ENCODE measurements at places on chromosomes 12 and 14.

GRCh38 chr12:7101047-7101693, 7.8 kb downstream of the C1RL start:
- DNase-seq = no peak

GRCh38 chr12:105109465-105110212, 2.1 kb downstream of the WASHC4 start:
- no peak for DNase-seq

DNA sequence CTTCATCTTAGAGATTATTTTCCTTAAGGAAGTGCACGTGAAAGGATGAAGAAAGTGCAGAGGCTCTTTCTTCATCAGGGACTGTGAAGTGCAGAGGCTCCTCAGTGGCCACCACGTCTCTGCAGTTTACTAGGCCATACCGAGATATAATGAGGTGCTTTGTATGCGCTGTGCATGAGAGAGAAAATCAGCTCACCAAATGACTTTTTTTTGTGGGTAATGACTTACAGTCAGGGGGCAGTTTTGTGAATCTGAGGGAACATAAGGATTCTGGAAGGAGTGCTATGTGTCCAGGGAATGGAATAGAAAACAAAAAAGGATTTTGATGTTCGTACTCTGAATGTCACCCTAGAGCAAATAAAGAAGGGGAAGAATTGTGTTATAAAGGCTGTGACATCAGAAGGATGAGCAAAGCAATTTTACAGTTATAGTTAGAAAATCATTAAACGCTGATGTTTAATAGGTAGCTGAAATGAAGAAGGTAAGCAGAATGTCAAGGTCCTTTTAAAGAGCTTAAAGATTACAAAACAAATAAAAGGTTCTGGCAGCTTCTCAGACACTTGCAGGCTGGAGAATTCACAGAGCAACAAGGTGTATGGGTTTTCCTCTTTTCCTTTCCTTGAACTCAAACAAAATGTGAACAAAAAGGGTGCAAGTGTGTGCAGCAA, 247.5 kb upstream of the NOVA1 start:
- no peak for DNase-seq

DNA sequence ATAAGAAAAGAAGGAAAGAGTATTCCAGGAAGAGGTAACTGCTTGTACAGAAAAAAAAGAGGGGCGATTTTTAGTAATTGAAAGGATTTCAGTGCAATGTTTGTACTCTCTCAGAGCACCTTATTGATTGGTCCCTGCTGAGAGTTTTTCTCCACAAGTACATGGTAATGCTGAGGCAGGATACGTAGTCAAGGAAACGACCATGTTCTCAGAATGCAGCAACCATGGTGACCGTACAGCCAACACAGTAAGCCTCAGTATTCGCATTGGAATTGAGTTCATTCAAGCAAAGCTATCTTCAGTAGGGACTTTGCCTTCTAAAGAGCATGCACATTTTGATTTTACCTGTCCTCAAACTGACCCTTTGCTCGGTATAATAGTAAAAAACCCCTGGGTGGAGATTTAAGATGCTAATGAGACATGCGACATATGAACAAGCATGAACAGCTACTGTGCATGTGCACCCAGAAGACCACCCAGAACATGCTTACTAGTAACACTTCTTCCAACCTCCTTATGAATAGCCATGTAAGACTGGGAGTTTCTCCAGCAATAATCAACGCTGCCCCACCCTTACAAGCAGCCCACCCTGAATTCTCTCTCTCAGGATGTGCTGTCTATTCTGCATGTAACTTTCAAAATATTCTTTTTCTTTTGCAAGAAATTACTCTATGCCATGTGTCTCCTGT, 6.2 kb upstream of the SLC41A2 start:
- no peak for DNase-seq

- peak; percentile 18 for DNase-seq
Measured at GRCh38 chr12:55899082-55899481, 28.6 kb downstream of the PYM1 start.

GRCh38 chr14:104549536-104550339, 29.8 kb upstream of the C14orf180 start:
- no peak for DNase-seq

GRCh38 chr14:35277179-35277578, 15.0 kb upstream of the PSMA6 start:
- no peak for DNase-seq

GRCh38 chr14:23577004-23577681, 1.4 kb downstream of the JPH4 start:
- no peak for DNase-seq

GRCh38 chr12:90152897-90153624, 444.4 kb upstream of the ATP2B1 start:
- DNase-seq = no peak

DNA sequence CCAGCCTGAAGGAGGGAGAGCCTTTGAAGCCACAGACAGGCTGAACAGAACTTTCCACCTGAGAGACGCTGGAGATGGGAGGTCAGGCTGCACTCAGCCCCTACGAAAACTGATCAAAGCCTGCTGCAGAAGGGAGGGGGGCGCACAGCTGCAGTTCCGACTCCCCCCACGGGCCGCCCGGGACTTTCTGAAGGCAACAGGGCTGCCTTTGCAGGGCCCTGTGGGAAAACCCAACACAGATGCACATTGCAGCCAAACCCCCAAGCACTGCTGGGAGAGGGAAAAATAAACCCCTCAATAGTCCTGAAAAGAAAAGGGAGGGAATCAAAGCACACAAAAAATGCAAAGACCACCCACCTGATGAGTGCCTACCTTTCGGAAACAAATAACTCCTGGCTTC, 290.6 kb downstream of the ZFP36L1 start:
- no peak for DNase-seq

- DNase-seq = no peak
Measured at GRCh38 chr12:56188131-56188777, 1.0 kb downstream of the SMARCC2 start.

DNA sequence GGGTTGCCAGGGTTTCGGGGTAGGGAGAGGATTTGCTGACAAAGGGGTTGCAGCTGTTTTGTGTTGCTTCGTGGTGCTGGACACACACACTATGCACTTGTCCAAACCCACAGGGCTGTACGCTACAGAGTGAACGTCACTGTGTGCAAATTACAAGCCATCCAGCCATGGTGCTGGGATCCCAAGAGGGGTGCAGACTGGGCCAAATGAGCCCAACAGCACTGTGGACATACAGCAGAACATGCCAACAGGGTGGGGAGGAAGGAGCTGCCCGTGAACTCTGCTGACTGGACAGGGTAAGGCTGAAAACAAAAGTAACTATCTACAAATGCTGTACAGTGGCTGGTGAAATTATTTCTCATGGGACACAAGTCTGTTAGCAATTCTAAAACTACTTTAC, 25.2 kb downstream of the POLE start:
- DNase-seq = no peak

GRCh38 chr14:51457843-51458562, 193.7 kb upstream of the FRMD6 start:
- DNase-seq = no peak

DNA sequence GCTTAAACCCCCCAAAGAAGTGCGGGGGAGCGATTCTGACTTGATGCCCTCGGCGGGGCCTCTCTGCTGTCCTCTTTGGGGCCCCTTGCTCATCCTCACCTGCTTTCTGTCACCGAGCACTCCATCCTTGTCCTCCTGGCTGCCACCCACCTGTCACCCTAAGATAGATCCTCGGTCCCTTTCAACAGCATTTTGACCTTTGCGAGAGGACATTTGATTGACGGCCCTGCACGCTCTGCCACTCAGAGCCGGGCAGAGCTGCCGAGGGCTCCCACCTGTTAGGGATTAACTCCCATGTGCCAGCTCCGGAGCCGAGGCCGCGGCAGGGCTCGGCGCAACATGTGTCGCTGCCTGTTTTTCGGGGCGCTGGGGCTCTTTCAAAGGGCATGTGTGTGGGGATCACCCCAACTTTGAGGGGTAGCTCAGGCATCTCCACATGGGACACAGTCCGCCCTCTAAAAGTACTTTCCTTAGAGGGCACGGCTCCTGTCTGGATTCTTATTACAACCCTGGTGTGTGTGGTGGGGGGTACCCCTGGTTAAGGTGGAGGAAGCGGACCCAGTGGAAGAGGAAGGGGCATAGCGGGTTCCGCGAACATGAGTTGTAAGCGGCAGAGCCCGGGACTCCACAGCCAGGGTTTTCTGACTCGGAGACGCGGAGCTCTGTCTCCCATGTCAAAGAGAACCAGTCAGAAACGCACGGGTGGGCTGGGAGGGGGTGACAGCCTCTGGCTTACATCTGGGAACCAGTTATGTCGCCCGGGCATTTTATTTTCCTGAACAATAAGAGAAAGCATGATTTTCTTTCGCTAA, 811 bp upstream of the MEG3 start:
- no peak for DNase-seq

GRCh38 chr12:131711551-131712205, 788 bp downstream of the SFSWAP start:
- no peak for DNase-seq

GRCh38 chr12:1592444-1593173, 1.8 kb downstream of the FBXL14 start:
- peak; percentile 48 for DNase-seq

DNA sequence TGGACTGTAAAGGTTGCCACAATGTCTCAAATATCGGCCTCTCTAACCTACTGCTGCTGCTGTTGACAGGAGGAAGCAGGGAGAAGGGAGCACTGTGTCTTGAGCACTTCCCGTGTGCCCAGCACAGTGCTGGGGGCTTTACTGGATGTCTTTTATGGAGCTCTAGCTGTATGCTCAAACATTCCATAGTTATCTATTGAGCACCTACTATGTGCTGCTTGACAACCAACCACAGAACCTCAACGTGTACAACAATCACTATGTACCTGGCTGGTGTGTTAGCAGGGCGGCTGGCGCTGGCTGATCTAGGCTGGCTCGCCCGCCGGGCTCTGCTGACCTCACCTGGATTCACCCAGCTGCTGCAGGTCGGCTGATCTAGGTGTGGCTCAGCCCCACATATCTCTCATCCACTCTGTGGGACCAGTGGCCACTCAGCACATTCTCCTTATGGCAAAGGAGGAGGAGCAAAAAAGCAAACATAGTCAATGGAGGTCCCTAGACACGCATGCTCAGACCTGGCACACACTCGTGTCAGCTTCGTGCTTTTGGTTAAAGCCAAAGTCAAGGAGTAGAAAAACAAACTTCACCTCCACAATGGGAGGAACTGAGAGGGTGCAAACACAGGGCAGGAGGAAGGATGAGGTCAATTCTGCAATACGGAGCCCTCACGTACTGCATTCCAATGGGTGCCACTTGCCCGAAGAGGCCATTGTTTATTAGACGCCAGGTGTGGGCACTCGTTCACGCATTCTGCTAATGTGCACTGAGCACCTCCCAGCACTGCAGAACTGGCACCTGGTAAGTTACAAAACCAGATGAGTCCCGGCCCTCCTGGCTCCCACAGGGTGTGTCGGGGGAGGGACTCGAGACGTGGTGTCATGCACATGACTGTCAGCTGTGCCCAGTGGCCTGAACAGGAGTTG, 147.2 kb downstream of the SCARB1 start:
- no peak for DNase-seq

DNA sequence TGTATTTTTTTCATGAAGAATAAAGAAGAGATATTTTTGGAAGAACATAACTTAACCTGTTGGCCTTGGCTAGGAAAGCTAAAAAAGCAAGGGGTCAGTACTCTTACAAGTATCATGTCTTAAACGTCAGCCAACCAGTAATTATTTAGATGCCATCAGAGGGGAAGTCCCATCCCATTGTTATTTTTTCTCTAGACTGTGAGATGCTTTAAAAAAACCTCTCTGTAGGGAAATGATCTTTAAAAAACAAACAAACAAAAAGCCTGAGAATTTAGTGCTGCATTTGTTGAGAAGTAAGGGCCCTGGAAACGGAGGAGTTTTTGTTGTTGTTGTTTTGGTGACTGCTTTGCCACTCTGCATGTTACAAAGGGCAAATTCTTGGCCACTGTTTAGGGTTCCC, 474.0 kb downstream of the ZFP36L1 start:
- DNase-seq = no peak

DNA sequence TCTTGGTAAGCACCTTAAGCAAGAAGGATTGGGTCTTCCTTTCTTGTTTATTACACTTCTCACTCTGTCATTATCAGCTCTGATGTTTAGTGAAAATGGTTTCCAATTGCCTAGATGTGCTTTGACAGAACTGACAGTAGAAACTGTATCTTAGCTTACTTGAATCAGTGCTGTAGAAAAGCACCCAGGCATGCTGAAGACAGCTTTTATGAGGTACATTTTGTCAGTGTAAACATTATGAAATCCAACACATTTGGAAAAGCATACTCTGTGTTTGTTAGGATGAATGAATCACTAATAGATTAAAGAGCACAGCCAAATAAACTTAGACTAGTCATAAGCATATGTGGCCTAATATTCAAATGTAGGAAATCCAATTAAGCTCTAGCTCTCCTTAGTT, 290.2 kb upstream of the NPAS3 start:
- DNase-seq = no peak

DNA sequence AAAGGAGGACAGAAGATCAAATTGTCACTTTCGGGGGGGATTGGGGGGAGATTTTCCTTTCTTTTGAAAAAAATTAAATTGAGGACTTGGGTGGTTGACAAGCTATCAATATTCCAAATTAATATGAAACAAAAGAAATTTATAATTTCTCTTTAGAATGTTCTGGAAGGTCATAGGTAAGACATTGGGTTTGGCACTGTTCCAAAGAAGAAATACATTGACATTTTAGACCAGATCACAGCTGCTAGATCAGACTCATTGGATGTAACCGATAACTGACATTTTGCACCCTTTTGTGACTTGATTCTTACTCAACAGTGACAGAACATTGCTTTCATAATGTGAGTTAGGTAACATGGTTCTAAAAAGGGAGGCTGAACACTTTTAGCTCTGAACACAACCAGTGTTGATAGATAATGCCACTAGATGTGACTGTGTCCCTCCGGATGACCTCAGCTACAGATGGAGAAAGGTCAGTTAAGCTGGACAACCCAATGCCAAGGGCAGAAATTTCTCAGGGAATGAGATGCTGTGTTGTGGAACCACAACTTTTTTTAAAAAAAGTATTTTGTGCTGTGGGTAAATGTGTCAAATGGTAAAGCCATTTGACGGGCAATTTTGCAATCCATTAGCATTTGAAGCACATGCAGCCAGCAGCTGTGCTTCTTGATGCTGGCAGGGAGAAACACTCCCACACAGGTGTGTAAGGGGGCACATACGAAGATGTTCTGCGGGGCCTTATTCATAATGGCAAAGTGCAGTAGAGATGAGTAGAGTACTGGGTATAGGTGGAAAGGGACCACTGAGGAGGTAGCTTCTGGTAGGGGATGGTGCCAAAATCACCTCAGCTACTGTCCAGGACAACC, 62.9 kb downstream of the RFX4 start:
- no peak for DNase-seq

GRCh38 chr12:109223211-109223610, 85.9 kb downstream of the FOXN4 start:
- DNase-seq = no peak

GRCh38 chr14:85079842-85080730, 449.9 kb upstream of the FLRT2 start:
- no peak for DNase-seq

- DNase-seq = no peak
Measured at GRCh38 chr12:356276-356988, 32.7 kb downstream of the KDM5A start.

GRCh38 chr14:29687071-29687765, 240.4 kb downstream of the PRKD1 start:
- no peak for DNase-seq

Data from stimulated activated CD8-positive, alpha-beta memory T cell treated with anti-CD3 and anti-CD28 coated beads, Interleukin-4, amount 100 ng/mL, for 24 hours (primary cell).